ENCODE measurements at places on chromosomes 1 and 21.
A peak's percentile ranks its signal among the peaks of the same experiment; 100 is the strongest.

- DNase-seq: no peak
Measured at GRCh38 chr1:173152598-173152997, 54.5 kb downstream of the TNFSF4 start.

- DNase-seq: no peak
Measured at GRCh38 chr1:64748706-64749105, 3.8 kb downstream of the RAVER2 start.

GRCh38 chr1:19535214-19535613 is 49.9 kb upstream of the CAPZB start:
- no peak for DNase-seq

- DNase-seq: no peak
Measured at GRCh38 chr1:183414365-183414764, 3.8 kb downstream of the NMNAT2 start.

DNA sequence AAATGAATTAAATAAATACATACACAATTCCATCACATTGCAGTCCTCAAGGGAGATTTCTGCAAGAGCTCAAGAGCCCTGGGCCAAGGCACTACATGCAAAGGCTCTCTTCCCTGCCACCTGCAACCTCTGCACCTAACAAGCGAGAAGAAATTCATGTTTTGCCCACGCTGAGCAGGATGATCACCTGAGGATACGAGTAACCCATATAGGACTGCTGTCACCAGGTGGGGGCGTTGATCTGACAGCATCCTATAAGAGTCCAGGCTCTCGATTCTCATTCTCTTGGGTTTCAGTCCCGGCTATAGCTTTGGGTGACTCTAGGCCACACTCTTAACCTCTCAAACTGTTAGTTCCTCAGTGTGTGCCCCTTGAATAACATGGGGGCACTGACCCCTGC is 18.7 kb upstream of the SPOCD1 start:
- DNase-seq: no peak

DNA sequence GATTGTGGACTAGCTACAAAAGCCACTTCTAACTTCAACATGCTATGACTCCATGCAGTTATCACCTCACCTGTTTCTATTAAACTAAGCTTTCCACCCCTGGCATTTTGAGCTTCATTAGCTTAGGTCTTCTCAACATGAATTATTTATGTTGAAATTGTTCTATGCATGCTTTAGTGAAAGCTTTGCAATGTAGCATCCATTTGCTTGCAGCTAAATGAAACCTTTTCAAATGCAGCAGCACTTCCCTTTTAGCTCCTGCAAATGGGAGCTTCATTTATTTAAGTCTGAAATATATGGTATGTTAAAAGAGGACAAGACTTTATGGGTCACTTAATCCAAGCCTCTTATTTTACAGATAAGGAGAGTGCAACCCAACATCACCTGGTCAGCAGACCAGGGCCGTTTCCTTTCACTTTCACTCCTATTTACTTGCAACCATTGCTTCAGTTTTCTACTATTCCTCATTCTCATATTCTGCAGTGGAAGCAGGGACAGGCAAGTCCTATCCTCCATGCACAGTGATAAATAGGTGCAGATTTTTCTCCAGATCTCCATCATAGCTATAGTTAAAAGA is 56.4 kb upstream of the SAMSN1 start:
- DNase-seq: peak; percentile 10

- DNase-seq: no peak
Measured at GRCh38 chr1:244614113-244614836, 38.7 kb upstream of the DESI2 start.

DNA sequence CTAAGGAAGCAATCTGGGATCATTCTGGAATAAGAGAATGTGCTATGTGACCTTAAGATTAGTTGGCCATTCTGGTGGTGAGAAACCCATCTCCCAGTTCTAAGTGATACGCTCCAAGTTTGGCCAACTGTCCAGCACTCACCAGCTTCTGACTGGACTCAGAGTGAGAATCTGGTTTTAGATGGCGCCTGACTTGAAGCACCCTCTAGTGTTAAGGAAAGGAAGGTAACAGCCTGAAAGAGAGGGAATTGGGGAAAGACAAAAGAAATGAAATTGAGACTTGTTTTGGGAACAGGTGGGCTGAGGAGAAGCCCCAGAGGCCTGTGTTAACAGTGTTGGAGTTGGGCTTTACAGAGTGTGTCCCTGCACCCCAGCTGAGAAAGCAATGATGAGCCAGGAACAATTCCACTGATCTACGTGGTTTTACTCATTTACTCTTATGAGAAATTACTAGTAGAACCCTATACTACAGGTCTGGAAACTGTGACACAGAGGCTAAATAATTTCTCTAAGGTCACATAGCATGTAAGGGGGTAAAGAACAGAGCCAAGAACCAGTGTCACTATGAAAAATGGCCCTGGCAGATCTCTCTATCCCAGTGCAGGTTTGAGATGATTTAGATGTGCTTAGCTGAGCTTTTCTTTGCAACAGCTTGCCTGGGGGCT is 9.3 kb upstream of the FCAMR start:
- peak; percentile 45 for DNase-seq

DNA sequence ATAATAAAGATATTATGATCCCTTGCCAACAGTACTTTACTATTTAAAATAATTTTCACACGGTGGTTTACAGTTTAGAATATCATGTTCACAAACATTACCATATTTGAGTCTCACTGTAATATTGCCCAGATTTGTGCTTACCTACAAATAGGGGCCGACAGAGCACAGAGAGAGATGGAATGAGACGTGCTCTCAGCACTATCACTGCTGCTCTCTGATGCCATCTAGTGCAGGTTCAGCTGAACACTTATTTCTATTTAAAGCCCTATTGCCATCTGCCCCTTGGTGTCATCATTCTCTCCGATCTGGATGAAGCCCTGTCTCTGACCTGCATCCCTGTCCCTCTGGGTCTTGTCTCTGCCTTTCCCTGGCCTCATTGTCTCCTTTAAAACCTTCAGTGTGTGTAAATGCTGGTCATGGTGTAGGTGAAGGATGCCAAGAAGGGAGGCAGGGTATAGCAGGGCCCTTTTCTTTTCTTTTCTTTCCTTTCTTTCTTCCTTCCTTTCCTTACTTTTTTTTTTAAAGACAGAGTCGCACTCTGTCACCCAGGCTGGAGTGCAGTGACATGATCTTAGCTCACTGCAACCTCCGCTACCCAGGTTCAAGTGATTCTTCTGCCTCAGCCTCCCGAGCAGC is 6.9 kb upstream of the GPATCH4 start:
- peak; percentile 73 for DNase-seq

GRCh38 chr1:168170564-168171508 is 7.9 kb upstream of the TIPRL start:
- DNase-seq: no peak

DNA sequence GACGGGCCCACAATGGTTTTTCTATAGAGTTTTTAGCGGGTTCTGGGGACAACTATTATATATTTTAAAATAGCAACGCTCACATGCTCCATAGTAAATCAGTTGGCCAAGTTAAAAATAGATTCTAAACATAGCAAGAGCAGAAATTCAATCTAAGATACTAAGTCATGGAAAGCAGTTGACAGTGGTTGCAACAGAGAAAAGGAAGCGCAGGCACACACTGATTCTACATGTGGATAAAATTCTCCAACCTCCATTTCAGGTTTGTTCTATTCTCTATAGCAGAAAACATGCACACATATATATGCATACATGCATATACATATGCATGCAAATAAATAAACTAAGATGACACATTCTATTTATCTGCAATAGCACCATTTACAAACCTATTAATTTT is 89.6 kb upstream of the HNRNPU start:
- no peak for DNase-seq

GRCh38 chr21:36749935-36750575 is 51.1 kb downstream of the SIM2 start:
- peak; percentile 67 for DNase-seq

DNA sequence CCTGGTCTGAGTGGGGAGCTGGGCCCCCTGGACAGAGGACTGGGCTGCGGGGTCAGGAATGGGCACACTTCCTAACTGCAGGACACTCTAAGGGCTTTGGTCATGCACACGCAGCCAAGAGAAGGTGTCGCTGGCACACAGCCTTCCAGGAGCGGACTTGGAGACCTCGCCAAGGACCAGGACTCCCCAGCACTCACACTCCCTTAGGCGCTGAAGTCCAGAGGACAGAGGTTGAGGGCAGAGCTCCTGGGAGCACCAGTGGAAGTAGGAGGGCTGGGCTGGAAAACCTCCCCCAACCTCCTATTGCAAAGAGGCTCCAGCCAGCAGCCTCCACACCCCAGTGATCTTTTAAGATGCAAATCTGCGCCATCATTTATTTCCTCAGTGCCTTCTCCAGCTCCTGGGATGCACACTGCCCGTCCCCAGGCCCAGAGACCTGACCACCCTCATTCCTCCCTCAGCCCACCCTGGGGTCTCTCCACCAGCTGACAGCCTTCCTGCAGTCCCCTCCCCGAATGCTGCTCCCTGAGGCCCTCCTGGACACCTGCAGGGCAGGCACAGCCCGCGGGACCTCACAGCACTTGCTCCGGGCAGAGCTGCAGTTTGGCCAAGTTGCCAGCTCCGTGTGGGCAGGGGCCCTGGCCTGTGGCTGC is 3.0 kb downstream of the TSPEAR start:
- DNase-seq: no peak

- DNase-seq: no peak
Measured at GRCh38 chr1:223820515-223820858, 25.3 kb downstream of the TP53BP2 start.

GRCh38 chr1:69246710-69247109 is 321.0 kb upstream of the LRRC7 start:
- DNase-seq: no peak

- peak; percentile 92 for DNase-seq
Measured at GRCh38 chr1:95041491-95042165, 31.1 kb downstream of the ALG14 start.

GRCh38 chr1:202165267-202165941 is 5.0 kb upstream of the PTPN7 start:
- DNase-seq: no peak

DNA sequence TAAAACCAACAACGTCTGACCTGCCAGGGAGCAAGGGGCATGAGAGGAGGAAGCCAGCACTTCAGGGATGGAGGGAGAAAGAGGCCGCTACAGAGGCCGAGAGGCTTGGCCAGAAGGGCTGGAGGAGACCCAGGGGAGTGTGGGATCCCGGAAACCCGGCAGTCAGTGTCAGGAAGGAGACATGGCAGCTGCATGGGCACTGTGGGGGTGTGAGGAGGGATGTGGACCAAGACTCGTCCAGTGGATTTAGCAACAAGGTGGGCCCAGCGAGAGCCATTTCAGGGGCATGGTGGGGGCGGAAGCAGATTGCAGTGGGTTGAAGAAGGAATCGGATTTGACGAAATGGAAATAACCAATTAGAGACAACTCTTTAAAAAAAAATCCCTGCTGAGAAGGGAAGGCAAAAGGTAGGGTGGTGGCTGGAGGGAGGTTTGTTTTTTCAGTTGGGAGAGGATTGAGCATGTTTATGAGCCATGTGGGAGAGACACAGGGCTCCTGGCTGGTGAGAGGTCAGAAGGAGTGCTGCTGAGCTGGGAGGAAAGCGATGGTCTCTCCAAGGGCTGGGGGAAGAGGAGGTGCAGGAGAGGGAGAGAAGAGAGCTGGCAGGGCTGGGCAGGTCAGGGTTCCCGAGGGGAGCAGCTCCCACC is 4.4 kb downstream of the B4GALT2 start:
- no peak for DNase-seq

DNA sequence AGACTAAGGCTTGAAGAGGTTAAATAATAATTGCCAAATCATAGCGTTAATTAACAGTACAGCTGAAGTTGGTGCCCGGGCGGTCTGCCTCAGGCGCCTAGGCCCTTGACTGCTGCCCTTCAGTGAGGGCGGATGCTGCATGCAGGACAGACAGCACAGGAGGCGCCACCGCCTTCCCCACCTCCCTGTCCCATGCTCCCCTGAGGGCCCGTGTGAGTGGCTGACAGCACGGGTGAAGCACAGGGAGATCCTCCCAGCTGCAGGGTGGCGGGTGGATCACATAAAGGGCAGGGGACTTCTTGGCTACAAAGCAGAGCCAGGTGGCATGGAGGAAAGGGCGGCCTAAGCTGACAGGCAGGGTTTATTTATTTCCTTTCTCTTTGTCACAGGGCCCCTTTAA is 49.1 kb downstream of the DDX20 start:
- DNase-seq: no peak

DNA sequence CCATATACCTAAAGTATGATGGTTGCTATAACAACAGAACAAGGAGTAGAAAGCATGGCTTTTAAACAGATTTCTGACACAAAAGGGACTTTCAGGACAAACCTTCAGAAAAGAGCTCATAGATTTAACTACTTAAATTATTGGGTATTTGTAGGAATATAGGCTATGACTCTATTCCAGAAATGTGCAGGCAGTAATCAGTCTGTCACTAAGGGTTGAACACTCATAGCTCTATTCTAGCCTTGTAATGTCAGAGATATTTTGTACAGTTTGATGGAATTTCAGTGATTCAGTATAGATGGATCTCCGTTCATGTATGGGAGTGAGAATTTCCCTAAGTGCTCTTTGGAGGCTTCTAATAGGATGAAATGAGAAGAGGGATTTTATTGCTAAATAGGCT is 82.8 kb downstream of the EXTL2 start:
- DNase-seq: no peak

- DNase-seq: no peak
Measured at GRCh38 chr1:2109581-2110021, 59.4 kb downstream of the PRKCZ start.

DNA sequence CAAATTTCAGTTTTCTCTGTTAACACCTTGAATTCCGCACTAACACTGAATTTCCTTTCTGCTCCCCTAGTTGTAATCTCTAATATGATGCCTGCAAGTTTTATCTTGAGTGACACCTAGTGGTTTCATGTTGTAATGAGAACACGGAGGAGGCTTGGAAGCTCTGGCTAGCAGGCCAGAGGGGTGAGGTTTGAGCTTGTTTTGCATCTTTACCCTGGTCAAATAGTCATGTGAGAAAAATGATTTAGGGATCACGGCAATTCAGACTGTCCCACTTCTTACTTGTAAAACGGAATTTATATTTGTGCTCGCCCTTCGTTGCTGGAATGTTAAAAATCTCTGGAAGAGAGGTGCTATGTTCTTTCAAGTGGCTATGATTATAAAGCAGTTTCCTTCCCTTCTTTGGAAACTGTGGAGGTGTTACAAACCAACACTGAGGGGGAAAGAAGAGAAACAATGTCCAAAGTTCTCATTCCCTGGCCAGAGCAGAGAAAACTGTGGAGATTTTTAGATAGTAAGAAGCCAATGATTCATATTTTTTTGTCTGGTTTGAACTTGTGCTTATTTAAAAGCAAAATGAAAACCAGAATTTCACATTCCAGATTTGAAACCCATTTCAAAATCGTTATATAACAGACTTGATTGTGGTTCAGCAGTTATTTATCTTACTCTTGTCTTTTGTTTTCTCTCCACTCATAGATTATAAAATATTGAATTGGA is 5.3 kb upstream of the MROH9 start:
- DNase-seq: peak; percentile 71

GRCh38 chr1:27868932-27869718 is 3.2 kb upstream of the THEMIS2 start:
- DNase-seq: no peak

- no peak for DNase-seq
Measured at GRCh38 chr1:232650418-232650817, 20.5 kb upstream of the SIPA1L2 start.

GRCh38 chr1:30275926-30276764 is 447.2 kb downstream of the MATN1 start:
- DNase-seq: no peak

- DNase-seq: no peak
Measured at GRCh38 chr1:30952098-30952497, 43.5 kb upstream of the SDC3 start.

Data from iris pigment epithelial cell (primary cell).